Progenitor cell of endocrine pancreas (in vitro differentiated cells): ENCODE measurements at places on chromosomes 6 and 20. TPM values are rescaled to one million over a fixed set of nuclear protein-coding genes. Genes with fewer than 3 reads are reported as not detected.

Gene C4A
- 13.1 and 14.1 TPM in 2 replicates for total RNA-seq

Gene SIRPB2
- total RNA-seq, result not detected in 2 replicates

Gene CARMIL1
- total RNA-seq, result 75.9 and 86.3 TPM in 2 replicates

Gene SLC35D3
- 0.13 TPM in 1 of 2 replicates, not detected in the other for total RNA-seq

Gene THBD
- 0.19 and 0.36 TPM in 2 replicates for total RNA-seq

Gene PACRG
- total RNA-seq, result 2.4 TPM in 2 replicates

Gene SRSF12
- total RNA-seq, result 20.0 and 22.2 TPM in 2 replicates

Gene CASS4
- 0.09 and 0.26 TPM in 2 replicates for total RNA-seq

Gene SIRPB1
- total RNA-seq, result 0.96 and 1.6 TPM in 2 replicates
